HCT116 (cell line): ENCODE measurements at places on chromosomes 11 and 22.

DNA sequence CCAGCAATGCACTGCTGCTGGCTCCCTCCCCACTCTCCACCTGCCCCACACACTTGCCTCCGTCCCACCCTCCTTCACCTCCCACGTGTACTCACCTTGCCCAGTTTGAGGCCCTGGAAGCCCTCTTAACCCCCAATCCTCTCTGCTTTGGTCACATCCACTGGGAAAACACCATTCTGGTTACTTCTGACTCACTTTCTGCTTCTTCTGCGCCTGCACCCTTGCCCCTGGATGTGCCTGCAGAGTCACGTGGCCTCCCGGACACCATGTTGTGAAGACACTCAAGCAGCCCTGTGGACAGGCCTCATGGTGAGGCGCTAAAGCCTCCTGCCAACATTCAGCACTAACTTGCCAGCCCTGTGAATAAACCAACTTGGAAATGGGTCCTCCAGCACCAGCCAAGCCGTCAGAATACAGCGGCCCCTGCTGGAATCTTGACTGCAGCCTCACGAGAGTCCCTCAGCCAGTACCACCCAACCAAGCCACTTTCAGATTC is 2.6 kb upstream of the NAALADL1 start:
- no peak for DNase-seq

- no peak for DNase-seq
Observed at GRCh38 chr11:67356864-67357561, 3.7 kb upstream of the POLD4 start.

GRCh38 chr11:1008001-1008802 is 28.3 kb downstream of the MUC6 start:
- no peak for DNase-seq

- DNase-seq: no peak
Observed at GRCh38 chr11:46445920-46446771, 54.6 kb upstream of the CHRM4 start.

DNA sequence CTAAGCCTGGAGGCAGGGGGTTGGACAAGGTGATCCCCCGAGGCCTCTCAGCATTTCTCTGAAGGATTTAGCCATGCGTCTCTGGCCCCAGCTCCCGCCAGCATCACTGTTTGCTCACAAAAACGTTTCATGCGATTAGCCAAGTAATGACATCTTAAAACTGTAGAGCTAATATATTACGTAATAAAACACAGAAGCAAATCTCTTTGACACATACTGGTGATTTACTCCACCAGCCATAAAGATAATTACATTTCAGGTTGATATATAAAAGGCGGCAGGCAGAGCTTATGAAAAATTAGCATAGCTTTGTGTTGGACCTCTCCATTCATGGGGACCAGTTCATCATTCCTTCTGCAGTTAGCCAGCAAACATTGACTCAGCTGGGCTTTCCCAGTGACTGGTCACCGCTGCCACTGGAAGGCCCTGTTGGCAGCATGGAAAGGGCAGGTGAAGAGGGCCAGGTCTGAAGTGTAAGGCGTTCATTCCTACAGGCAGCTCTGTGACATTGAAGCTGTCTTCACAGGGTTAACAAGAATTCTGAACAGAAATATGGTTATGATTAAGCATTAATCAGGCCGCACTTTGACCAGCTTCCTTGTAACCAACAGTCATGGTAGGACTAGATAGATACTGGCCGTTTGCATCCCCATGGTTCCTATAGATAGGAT is 150.3 kb downstream of the NECTIN1 start:
- DNase-seq: no peak
